ENCODE measurements at places on chromosomes 4 and X.

DNA sequence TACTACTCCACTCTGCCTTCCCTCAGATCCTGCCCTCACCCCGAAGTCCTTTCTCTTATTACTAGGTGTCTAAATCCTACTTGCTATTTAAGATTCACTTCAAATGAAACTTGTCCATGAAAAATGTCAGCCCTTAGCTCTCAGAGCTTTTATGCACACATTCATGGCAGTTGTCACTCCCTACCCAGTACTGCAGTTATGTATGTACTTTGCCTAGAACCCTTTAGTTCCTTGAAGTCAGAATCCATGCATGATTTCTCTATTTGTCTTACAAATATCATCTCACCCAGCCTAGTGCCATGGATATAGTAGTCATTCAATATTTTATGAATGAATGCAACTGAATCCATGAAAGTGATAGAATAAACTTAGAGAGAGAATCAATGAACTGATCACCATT lies 3.3 kb upstream of the EPGN start:
- no peak for DNase-seq
- no peaks in the 10 kb centered on the region for H3K27me3 ChIP-seq
- no peak overlapping the region for H3K4me3 ChIP-seq
- H3K27ac ChIP-seq = no peak overlapping the region

DNA sequence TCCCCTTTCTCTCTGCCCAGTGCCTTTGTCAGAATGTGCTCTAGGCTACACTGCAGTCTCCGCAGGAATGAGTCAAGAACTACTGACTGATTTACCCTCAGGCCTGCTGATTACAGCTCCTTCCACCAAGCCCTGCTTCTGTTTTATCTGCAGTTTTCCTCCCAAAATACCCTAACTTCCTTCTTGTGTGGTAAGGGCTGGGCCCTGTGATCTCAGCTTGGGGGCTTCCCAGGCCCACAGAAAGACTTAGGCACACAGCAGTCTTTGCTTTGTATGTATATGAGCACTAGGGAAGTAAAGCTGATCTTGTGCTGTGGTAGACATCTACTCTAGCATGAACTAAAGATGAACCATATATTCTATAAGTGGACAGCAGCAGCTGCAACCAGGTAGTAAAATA lies 18.8 kb downstream of the PAK3 start:
- H3K4me3 ChIP-seq = no peak overlapping the region
- no peaks in the 10 kb centered on the region for H3K27me3 ChIP-seq
- no peaks in the 10 kb centered on the region for H3K36me3 ChIP-seq
- DNase-seq = no peak

GRCh38 chrX:103831803-103832544 lies at the start of gene RAB9B:
RAB9B (minus strand) TSS chrX:103832257; CDS start chrX:103825784, 6,473 bp downstream.
- H3K4me3 ChIP-seq = peak within 1 kb of the TSS; percentile 76
- no peak within 1 kb of the TSS for H3K27ac ChIP-seq
- no peaks in the 10 kb centered on the region for H3K36me3 ChIP-seq
- DNase-seq = peak; percentile 60
- peaks cover 16% of the 10 kb centered on the region for H3K27me3 ChIP-seq
- H3K4me1 ChIP-seq = peaks cover 5% of the 10 kb centered on the region

GRCh38 chrX:135591871-135592270 lies 71.4 kb downstream of the INTS6L start:
- peaks cover 13% of the 10 kb centered on the region for H3K27me3 ChIP-seq
- no peaks in the 10 kb centered on the region for H3K4me1 ChIP-seq
- DNase-seq = no peak

GRCh38 chr4:78513411-78513975 lies 38.1 kb upstream of the ANXA3 start:
- no peak for DNase-seq
- H3K27me3 ChIP-seq = peaks cover 3% of the 10 kb centered on the region
- H3K4me1 ChIP-seq = no peaks in the 10 kb centered on the region
- H3K27ac ChIP-seq = no peak overlapping the region
- no peaks in the 10 kb centered on the region for H3K36me3 ChIP-seq

DNA sequence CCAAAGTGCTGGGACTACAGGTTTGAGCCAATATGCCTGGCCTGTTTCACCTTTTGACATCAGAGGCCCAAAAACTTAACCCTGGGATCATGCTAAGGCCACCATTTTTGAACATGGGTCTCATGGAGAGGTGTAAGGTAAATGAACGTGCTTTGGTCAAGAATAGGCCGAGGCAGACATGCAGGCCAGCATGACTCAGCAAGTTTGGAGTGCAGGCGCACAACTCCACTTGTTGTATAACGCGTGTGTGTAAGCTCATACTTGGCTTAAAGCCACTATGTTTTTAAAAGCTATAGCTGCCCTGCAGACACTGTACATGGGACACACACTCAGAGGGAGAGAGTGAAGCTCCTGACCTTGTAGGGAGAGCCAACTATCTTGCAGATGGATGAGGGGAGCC lies 43.8 kb upstream of the HPSE start:
- no peak overlapping the region for H3K4me3 ChIP-seq
- no peak overlapping the region for H3K27ac ChIP-seq
- H3K36me3 ChIP-seq = peaks cover 11% of the 10 kb centered on the region

DNA sequence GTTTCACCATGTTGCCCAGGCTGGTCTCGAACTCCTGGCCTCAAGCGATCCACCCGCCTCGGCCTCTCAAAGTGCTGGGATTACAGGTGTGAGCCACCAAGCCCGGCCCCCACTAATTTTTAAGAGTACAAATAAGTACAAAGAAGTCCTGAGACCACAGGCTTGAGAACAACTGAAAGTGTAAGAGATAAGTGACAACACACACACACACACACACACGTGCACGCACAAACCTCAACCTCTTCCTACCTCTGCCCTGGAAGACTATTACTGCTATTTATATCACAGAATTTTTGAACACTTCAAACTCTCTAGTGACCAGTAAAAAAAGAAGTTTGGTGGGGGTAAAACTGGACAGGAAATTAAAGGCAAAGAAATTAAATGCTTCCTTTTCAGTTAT lies 7.5 kb downstream of the KLHL15 start:
- no peaks in the 10 kb centered on the region for H3K27me3 ChIP-seq
- H3K36me3 ChIP-seq = peaks cover 33% of the 10 kb centered on the region
- DNase-seq = peak; percentile 16
- H3K4me3 ChIP-seq = no peak overlapping the region
- H3K4me1 ChIP-seq = peaks cover 46% of the 10 kb centered on the region
- H3K27ac ChIP-seq = no peak overlapping the region

DNA sequence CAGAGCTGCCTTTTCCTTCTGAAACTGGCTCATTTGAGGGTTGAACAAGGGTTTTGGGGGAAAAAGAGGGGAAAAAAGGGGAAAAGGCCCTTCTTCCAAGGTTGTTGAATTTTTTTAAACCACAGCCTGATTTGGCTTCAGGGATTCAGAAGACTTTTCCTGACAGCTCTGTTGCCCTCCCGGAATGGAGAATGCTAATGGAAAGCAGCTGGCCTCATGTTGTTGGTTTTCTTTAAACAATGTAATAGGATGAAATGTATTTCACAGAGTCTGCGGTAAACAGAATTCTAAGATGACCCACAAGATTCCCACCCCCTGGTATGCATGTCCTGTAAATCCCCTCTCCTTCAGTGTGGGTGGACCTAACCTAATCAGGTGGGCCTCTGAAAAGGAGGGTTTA lies 3.3 kb upstream of the KIAA1210 start:
- DNase-seq = no peak
- H3K4me3 ChIP-seq = no peak overlapping the region
- H3K4me1 ChIP-seq = no peaks in the 10 kb centered on the region

DNA sequence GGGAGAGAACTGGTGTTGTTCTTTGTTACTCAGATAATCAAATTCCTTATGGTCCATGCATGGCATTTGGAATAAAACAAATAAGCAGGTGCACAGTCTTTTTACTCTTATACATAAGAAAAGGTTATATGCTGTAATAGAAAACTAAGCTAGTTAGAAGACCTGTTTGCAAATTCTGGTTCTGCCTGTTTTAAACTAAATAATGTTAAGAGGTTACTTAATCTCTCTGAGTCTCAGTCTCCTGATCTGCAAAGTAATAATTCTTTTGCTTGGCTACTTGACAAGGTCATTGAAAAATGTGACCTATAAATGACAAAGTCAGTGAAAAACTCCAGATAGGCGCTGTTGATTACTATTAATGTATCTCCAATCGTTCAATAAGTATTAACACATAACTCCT lies 42.5 kb upstream of the ANXA3 start:
- H3K4me1 ChIP-seq = no peaks in the 10 kb centered on the region
- DNase-seq = no peak
- H3K27me3 ChIP-seq = peaks cover 3% of the 10 kb centered on the region
- H3K36me3 ChIP-seq = no peaks in the 10 kb centered on the region

DNA sequence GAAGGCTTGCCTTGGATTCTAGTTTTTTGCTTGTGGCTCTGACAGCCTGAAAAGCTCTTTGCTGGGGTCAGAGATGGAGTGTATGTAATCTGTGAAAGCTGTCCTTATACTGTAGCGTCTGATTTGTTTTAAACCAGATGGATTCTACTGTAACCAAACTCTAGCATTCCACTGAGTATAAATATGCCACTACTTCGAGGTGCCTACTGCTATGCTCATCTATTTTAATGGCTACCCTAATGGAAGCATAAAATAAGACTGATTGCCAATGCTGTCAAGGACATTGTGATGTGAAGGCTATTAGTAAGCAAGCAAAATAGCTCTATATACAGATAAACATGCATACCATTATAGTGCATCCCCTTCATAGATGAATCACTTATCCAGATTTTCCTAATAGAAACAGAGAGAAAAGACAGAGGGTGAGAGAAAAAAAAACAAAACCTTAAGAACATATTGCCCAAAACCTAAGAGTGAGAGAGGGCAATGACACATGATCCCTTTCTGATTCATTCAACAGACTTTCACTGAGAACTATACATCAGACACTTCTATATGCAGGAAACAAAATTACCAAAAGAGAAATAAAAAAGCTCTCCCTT lies 1025.8 kb upstream of the LCORL start:
- no peak overlapping the region for H3K27ac ChIP-seq
- H3K36me3 ChIP-seq = no peaks in the 10 kb centered on the region
- no peaks in the 10 kb centered on the region for H3K4me1 ChIP-seq
- no peak overlapping the region for H3K4me3 ChIP-seq

GRCh38 chrX:136711147-136711546 lies 63.2 kb downstream of the CD40LG start:
- H3K4me3 ChIP-seq = no peak overlapping the region
- no peaks in the 10 kb centered on the region for H3K27me3 ChIP-seq
- H3K27ac ChIP-seq = peak overlapping the region; percentile 85
- peaks cover 50% of the 10 kb centered on the region for H3K4me1 ChIP-seq
- no peak for DNase-seq

All from activated CD4-positive, alpha-beta memory T cell treated with anti-CD3 and anti-CD28 coated beads, Interleukin-2, amount 10 ng/mL, durations not matched to agents 7 days and 5 days (primary cell).